ENCODE measurements at places on chromosomes 13 and 19.

GRCh38 chr13:51916962-51917361 lies 55.2 kb downstream of the CCDC70 start:
- DNase-seq: no peak

- DNase-seq: no peak
Measured at GRCh38 chr19:38711726-38712153, 32.5 kb downstream of the CAPN12 start.

DNA sequence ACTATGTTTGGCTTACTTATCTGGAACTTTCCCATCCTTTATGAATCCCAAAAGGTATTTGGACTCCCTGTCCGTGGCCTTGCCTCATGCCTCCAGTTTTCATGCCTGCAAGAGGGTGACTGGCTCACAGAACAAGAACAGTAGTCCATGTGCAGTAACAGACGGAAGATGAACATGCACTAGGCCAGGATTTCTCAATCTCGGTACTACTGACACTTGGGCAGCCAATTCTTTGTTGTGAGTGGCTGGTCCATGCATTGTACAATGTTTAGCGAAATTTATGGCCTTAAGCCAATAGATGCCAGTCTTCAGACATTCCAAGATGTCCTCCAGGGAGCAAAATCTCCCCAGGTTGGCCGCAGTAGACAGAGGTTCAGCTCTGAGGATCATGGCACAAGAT lies 61.9 kb downstream of the DOCK9 start:
- no peak for DNase-seq

GRCh38 chr19:18271433-18271841 lies 2.8 kb downstream of the IQCN start:
- DNase-seq: no peak

DNA sequence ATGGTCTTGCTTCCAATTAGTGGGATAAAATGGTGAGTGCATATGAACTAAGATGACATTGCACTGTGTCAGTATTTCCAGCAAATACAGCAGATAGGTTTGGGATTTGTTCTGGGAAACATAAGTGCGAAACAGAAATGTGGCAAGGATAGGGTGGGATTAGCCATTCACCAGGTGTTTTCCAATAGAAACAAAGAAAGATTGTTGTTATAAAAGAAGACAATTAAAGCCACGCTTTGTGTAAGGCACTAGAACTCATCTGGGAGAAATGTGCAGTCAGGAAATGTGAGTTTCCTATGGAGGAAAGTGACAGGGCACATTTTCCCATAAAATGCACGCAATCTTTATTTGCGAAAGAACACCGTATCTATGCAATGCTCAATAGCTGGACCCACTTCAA lies 1547.8 kb downstream of the EFNB2 start:
- no peak for DNase-seq

DNA sequence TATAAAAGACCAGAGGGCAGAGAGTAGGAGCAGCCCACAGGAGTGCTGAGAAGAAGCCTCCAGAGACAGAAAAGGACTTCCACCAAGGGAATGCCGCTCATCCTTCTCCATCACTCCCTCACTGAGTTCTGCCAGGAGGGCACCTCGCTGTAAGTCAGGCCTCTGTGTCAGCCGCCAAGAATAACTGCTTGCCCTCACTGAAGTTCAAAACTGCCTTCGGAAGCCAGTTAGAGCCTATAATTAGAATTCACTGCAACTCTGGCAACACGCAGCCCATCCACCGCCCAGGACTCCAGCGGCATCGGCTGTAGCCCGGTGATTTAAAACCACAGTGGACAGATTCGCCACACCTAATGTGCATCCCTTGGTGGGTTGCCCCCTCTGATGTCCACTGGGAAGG lies 281.8 kb upstream of the ZNF507 start:
- no peak for DNase-seq

GRCh38 chr13:100789025-100789424 lies 114.4 kb upstream of the TMTC4 start:
- DNase-seq: no peak

DNA sequence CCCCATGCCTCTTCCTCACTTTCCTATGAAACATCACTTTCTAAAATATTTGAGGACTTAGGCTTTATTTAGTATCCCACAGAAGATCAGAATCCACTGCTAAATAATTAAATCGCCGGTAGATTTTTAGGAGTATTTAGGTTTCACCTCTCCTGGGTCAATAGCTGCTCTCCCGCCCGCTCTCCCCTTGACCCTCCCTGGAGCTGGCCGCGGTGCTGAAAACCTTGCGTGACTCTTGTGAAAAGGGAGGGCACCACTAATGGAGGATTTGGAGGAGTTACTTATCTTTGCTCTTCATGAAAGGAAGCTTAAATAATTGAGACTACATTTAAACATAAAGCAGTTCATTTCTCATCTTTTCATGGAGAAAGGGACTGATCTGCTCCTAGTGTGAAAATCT lies 14.1 kb downstream of the POU4F1 start:
- DNase-seq: no peak

GRCh38 chr19:14081797-14082674 lies 3.5 kb downstream of the C19orf67 start:
- no peak for DNase-seq

GRCh38 chr13:111429064-111429558 lies 108.7 kb downstream of the TEX29 start:
- peak; percentile 10 for DNase-seq

DNA sequence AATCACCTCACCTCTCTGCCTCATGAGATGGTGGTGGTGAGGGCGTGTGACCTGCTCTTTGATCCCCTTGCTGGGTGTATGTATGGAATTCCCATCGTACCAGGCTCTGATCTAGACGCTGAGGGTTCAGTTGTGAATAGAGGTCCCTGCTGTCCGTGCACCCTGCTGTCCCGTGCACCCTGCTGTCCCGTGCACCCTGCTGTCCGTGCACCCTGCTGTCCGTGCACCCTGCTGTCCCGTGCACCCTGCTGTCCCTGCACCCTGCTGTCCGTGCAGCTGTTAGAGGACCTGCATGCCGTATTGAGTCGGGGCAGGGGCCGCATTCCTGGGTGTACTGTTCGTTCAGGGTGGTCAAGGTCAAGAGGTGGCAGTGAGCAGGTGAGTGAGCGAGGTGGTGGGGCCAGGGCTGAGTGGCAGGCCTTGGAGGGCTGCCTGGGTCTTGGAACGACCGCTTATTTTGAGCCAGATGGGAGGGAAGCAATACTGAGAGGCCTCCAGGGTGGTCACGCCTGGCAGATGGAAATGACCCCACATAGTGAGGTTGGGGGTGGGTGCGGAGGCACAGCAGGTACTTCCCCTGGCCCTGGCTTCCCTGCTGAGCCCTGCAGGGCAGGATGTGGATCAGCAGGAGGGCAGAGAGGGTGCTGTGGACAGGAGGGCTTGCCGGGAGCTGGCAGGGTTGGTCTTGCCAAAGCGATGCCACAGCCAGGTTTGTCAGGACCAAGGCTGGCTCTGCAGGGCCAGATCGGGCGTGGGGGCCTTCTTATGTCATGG lies 4.6 kb upstream of the EPN1 start:
- no peak for DNase-seq

- no peak for DNase-seq
Measured at GRCh38 chr19:31054430-31054829, 294.8 kb downstream of the TSHZ3 start.

DNA sequence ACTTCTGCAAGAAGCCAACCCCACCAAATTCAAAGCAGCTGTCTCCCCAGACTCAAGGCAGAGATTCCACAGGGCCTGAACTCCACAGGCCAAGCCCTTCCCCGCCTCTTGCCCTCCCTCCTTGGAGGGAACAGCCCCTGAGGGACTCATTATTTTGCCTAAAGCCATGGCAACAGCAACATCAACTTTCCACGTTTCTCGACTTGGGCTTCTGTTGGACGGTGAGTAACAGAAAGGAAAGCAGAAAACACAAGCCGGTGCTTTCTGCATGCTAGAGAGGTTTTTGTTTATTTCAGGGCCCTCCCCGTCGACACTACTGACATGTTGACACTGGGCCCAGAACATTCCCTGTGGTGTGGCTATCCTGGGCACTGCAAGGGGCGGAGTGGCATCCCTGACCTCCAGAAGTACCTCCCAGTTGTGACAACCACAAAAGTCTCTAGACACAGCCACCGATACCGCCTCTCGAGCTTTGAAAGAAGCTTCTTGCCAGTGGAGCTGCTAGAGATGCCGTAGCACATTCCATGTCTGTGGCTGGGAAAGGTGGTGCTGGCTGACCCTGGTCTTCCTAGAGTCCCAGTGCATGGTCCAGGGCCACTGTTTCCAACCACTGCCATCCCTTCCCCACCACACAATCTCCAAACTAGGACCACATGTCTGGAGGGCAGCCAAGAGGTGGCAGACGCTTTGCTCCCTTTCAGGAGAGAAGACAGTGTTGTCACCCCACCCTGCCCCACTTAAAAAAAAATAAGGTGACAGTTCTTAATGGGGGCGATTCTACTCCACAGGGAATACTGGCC lies 12.8 kb downstream of the CAPS start:
- DNase-seq: no peak

DNA sequence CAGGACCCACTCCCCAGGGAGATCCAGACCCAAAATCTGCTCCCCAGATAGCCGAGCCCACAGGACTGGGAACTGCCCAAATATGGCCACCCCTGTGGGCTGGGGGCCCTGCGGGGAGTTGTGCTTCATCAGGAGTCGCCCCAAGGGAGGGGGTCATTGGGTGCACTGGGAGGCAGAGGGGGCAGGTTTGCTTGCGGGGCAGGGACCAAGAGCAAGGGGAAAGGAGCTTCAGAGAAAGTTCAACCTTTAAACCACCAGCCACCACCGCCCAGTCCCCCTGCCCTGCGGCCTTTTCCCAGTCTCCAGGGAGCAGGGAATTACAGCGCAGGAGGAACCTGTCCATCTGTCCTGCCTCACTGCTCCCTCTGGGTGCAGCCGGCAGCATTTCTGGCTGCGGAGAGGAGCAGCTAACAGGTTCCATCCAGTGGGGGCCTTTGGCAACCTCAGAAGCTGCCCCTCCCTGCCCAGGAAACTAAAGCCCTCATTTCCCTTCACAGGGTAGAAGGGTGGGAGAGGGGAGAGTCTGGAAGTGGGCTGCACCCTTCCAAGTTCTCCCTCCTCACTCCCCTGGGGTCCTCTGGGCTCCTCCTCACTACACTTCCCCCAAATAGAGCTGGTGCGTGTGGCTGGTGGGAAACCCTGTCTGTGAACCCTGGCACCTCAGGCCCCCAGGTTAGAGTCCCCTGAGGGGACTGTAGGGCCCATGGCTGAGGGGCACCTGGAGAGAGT lies 13.8 kb upstream of the ASF1B start:
- DNase-seq: peak; percentile 26

DNA sequence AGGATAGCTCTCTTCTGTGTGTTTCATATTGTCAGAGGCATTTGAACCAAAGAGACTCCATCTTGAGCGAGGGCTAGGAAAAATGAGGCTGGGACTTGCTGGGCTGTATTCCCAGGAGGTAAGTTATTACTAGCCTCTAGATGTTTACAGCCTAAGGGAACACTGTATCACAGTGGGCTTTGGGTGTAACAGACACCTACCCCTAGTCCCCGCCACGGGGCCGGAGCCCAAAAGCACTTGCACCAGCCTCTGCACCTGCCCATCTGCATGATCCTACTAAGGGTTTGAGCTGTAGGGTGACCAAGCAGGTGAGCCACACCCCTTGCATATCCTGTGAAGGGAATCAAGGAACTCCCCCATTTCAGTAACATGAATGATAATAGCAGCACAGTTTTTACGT lies 1972.2 kb downstream of the OLFM4 start:
- DNase-seq: no peak

DNA sequence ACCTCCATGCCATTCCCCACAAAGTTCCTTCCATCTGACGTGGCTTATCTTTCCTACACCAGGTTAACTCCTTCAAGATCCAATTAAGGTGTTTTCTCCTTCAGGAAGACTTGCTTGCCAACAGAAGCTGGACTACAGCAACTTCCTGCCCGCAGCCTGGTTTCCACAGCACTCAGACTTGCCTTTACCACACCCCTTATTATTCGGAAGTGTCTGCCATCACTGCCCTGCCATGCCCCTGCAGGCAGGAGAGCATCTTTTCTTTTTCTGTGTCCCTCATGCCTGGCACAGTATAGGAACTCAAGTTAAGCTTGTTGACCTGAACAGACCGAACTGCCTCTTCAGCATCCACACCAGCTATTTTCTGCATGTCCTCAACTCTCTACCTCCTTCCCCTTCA lies 168.0 kb downstream of the FOXO1 start:
- DNase-seq: no peak

DNA sequence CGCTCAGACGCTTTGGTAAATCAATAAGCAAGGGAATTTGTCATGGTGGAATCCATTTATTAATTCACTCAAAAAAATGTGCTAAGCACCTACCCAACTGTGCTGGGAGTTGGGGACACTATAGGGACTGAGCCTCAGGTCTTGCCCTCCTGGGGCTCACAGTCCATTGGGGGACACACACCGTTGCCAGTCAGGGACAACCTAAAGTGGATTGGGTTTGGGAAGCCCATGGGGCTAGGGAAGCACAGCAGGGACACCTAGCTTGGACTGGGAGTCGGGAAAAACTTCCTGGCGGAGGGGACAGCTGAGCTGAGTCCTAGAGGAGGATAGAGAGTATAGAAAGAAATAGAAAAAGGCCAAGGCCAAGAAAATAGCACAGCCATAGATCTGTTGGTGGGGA lies 8.5 kb downstream of the FOSB start:
- no peak for DNase-seq

DNA sequence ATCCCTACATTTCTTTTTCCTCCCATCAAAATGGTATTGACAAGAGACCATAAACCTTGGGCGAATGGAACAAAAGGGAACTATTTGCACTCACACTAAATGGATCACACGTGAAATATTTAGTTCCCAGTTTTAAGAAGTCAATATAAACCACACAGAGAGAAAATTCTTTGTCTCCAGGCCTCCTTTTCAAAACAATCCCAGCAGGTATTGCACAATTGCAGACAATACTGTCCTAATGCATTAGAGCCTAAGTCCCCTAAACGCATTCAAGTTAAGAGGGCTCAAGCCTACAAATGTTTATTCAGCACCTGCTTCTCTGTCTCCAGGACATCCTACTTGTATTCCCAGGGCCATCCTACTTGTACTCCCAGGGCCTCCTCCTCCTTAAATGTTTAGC lies 1.3 kb upstream of the B3GLCT start:
- DNase-seq: no peak

GRCh38 chr13:105414639-105415038 lies 1120.8 kb downstream of the EFNB2 start:
- DNase-seq: no peak

- DNase-seq: no peak
Measured at GRCh38 chr19:5369962-5370367, 29.4 kb upstream of the PTPRS start.

DNA sequence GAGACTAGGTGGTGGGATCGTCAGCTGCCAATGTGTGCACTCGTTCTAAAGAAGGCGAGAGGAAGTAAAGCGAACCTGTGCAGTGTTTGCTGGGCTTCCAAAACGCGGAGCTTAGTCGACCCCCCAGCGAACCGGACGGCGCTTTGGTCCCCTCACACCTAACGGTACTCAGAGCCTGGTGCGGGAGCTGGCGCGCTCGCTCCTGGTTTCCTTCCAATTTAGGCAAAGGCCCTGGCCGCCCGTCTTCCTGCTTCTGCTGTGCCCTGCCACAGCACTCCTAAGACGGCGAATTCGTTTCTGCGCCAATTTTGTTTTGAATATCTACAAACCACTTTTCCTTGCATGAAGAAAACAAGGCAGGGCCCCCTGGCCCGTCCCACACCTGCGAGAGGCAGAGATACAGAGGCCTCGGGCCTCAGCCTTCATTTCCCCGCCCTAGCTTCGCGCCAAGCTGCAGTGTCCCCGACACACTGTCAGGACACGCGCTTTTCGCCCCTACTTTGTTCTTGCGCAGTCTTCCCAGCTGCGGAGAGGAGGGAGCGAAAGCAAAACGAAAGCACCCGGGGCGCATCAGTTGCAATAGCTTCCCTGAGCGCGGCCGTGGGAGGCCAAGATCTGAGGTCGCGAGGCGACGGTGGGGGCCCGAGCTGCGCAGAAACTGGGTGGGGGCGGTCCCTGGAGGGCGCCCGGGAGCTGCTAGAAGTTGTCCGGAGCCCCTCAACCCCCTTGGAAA lies 111.9 kb downstream of the KCNRG start:
- no peak for DNase-seq

Measured in naive thymus-derived CD4-positive, alpha-beta T cell (primary cell).